ENCODE measurements at places on chromosomes 12 and 14. TPM values are rescaled to one million over a fixed set of nuclear protein-coding genes. Genes with fewer than 3 reads are reported as not detected.

Gene SERPINA12
- not detected for total RNA-seq

Gene NYNRIN
- total RNA-seq, result 6.9 TPM

Gene GLIPR1L1
- total RNA-seq, result not detected

Gene STXBP6
- 1.7 TPM for total RNA-seq

Gene SLC10A1
- total RNA-seq, result not detected

Gene GALNT8
- total RNA-seq, result not detected

Data from smooth muscle cell of the pulmonary artery (primary cell).